ENCODE measurements at places on chromosomes 4 and X.
A peak's percentile ranks its signal among the peaks of the same experiment; 100 is the strongest.

GRCh38 chr4:30828264-30828926 lies 108.2 kb downstream of the PCDH7 start:
- DNase-seq: no peak

DNA sequence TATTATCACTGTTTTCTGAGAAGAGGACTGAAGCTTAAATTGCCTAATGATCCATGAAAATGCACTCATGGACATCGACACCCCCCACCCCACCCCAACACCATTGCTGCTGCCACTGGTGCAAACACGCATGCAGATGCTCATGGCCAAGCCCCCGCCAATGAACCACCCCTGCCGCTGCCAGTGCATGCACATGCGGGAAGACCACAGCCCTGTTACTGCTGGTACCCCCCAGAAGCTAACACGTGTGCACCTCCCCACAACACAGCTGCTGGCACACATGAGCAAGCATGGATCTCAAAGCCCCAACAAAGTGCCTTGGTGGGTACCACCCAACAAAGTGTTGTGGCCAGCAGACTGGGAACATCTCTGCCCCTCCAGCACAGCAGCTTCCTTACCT lies 594.1 kb upstream of the FAT1 start:
- no peak for DNase-seq

GRCh38 chrX:41604766-41605543 lies 83.8 kb upstream of the GPR34 start:
- no peak for DNase-seq

GRCh38 chr4:39134683-39135306 lies 47.5 kb upstream of the WDR19 start:
- peak; percentile 11 for DNase-seq

DNA sequence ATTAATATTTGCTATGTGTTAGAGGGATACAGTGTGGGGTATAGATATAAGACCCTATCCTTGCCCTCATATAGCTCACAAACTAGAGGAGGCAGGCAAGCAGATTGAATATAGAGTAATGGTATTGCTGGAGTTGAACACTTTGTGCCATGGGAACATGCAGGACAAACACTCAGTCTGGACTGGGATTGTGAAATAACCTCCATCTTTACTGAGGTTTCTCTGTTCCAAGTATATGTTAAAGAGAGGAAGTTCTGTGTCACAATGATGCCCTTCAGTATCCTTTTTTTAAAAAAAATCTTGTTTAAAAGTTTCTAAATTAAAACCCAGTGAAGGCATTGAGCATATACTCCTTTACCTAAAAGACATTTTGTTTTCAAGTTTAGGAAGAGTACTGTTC lies 8.7 kb downstream of the FABP2 start:
- no peak for DNase-seq

DNA sequence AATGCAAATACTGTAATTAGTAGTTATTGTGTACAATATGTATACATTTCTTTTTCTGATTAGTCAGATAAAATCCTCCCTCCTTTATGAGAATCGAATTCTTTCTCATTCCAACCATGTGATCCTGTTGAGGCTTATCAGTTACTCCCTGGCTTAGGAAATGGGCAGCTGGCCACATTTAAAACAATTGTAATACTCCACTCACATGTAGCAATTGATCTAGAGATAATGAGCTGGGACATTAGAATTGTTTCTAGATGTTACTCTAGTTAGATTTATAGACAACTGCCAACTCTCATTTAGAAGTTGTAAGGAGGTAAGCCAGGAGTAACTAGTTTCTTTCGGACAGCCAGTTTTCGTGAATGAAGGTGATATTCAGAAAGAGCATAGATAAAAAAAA lies 859.3 kb upstream of the AADAT start:
- DNase-seq: no peak

DNA sequence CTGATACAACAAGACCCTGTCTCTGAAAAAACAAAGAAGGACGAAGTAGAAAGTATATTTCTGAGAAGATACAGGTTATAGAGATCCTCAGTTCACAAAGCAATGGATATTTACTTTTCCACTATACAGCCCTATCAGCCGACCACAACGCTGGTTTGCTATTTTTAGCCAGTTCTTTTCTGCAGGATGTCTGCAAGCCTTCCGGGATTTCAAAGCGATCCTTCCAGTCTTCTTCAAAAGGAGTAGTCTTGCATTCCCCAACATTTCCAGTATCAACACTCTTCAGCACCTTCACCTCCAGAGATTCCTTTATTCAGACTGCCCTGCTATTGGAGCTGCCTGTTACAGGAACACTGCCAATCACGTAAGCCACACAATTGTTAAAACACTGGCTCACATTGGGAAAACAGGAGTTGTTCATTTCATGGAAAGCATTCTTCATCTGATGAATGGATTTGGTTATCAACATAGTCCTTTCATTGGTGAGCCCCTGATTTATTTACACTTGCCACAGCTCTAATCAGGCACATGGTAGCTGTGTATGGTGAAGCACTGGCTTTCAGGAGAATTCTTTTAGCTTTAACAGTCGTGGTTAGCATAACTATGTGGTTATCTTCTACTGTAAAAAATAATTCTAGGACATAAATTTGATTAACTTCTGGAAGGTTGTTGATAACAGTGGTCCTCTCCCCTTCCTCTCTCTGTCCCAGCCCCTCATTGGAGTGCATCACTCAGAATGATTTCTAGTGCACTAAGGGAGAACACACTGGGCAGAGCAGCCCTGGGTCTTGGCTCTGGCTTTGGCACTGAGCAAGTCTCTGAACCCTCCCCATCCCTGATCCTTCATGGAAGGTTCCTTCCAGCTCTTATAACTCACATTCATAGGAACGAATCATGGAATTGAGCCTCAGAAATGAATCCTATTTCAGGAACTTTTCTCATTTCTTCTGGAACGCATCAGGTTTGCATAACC lies 109.9 kb upstream of the SORBS2 start:
- DNase-seq: no peak

DNA sequence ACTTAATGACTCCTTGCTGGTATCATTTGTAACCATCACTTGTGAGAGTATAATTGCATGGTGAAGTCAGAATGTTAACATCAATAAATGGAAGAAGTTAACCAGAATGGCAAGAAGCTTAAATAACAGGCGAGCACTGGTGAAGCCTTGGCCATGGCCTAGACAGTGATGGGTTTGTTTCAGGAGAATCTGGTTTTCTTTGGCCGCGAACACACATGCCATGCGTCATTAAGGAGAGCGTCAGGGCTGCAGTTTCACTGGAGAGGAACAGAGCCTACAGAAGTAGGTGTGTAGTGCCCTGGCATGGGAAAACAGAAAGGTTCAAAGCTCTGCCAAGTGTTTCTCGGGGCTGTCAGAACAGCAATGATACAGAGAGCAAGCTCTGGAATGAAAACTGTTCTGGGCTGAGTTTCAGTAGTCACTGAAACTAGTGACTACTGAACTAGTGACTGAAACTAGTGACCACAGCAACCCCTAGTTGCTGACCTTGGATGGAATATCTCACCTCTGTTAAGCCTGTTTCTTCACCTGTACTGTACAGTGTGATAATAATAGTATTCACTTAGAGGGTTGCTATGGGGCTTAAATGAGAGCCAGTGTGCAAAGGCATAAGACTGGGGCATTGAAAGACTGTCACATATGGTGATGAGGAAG lies 93.8 kb downstream of the C4orf51 start:
- no peak for DNase-seq

DNA sequence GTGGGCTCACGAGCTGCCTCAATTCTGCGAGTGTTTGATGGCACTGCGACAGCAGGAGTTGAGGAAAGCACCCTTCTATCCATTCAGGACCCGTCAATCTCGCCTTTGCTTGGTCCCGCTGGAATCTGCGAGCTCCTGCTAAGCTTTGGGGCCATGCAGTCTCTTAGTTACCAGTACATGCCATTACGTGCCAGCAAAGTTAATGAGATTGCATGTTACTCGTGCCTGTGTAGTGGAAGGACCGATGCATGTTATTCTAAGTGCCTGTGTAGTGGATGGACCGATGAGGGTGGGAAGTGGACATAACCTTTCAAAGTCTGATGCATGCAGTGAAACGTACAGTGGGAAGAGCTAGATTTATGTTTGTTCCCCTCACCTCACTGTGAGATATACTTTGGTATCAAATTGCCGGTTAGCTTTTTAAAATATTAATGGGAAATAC lies 569 bp downstream of the RPS3A start:
- peak; percentile 19 for DNase-seq

GRCh38 chr4:48033825-48034413 lies 17.3 kb downstream of the NIPAL1 start:
- peak; percentile 22 for DNase-seq

- DNase-seq: no peak
These were observed 914.0 kb upstream of the PRKX start for GRCh38 chrX:4627414-4627813.

DNA sequence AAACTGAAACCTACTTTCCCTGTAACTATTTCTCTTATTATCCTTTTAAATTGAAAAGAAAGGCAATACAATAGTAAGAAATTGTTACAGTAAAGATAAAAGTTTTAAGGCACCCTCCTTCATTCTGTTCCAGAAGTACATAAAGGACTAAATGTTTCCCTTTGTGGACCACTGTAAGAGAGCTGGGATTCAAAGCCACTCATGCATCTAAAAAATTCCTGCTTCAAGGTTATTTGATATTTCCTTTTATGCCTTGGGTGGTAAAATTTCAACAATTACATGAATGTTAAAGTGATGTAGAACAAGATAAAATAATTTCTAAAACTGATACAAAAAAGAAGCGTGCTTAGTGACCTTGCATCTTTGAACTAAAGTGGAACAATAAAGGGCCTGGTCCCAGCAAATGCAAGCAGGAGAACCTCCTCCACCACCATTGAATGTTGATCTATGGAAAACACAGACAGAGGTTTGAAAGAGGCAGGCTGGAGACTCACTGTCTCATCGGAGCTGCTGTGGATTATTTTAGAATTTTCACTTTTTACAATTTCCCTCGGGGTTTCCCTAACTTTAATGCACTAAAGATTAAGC lies 42.3 kb upstream of the PRSS12 start:
- DNase-seq: no peak

GRCh38 chr4:82124365-82124764 lies 249.4 kb downstream of the HNRNPD start:
- DNase-seq: no peak

DNA sequence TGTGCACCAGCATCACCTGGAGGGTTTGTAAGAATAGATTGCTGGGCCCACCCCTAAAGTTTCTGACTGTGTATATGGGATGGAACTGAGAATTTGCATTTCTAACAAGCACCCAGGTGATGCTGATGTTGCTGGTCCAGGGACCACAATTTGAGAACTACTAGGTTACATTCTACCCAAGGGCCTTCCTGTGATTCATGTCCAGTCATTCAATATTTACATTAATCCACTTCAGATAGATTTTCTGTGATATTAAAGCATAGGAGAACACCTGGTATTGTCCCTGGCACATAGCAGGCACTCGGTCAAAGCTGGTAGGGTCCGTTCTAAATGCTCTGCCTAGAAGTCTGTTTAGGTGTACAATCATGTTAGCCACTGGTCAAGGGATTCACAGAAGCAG lies 19.5 kb upstream of the XPNPEP2 start:
- no peak for DNase-seq

DNA sequence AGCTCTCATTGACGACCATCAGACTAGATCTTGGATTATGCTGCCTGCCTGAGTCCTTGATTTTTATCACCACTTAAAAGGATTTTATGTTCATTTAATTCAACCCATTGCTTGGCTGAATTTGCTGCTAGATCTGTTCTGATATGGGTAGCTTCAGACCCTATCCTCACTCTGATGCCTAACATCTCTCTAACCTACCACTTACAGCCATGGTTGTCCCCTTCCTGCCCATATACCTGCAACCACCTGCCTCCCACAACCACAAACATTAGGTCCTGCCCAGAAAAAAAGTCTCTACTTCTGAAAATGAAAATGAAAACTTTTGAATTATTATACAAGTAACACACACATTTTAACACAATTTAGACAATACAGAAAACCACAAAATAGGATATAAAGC lies 310.8 kb downstream of the HNRNPD start:
- DNase-seq: no peak

GRCh38 chr4:140641105-140641555 lies 72.4 kb upstream of the UCP1 start:
- no peak for DNase-seq

GRCh38 chr4:144298519-144298918 lies 158.0 kb upstream of the GYPA start:
- DNase-seq: no peak

DNA sequence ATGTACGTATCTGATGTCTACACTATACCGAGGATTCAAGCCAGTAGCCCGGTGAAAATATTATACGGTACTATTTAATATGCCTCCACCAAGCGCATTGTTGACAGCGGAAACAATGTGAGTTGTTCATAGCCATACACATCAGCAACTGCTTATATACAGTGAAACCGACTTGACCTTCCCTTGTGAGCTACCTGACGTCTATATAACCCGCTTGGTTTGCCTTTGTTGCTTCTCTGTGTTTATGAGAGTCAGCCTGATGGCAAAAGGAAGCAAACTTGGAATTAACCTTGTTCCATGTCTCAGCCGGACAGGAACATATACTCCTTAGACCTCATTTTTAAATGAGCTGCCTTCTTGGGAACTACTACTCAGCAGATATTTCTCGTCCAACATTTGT lies 211.8 kb downstream of the DCTD start:
- DNase-seq: no peak

DNA sequence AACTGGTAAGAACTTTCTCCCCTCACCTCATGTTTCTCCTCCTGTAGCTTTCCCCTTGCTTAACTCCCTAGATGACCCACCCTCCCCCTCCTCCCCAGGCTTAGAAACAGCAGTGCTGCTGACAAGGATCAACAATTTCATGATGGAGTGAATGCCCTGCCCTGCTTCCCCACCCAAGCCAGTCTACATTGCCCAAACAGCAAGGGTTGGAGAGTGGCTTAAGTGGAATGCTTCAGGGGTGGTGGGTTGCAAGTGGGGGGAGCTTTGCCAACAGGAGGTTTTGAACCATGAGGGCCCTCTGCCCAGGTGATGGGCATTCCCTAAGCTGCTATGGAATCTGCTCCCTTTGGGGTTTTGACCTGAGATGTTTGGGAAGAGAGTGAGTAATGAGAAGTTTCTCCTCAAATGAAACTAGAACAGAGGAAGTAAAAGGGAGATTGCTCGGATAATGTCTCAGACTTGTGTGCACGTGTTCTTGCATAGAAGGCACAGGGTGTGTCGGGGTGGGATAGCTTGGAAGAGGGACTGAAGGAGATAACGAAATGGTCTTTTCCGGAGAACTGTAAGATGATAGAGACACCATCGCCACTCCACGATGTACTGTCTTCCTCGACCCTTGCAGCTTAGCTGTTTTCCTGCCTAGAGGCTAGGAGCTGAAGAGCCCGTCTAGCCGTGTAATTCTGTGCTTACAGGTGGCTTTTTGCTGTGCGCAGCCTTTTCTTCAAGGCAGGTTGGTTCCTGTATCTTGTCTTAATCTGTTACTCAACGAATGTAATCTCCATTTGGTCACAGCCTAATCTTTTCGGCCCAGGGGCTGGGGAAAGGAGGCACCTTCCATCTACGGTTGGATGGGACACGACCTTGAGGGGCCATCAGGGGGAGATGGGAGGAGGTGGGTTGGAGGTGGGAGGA lies 10.1 kb downstream of the GDPD2 start:
- DNase-seq: no peak

DNA sequence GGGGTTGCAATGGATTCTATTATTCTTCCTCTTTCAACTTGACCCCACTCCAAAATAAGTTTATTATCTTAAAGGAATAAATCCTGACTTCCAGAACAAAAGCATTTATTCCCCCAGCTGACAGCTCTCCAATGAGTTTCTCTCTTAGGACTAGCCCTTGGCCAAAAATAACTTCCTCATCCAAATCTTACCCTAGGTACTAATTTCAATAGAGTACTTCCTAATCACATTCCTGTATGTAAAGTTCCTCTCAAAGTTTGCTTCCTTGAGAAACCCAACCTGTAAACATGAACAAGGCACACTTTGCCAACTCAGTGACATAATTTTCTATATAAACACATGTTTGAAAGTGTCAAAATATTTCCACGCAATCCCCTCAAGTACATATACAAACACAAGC lies 671.2 kb upstream of the GALNTL6 start:
- no peak for DNase-seq

Measured in SW480 (cell line).